H1 (cell line): ENCODE measurements at places on chromosomes 2 and 18. TPM values are rescaled to one million over a fixed set of nuclear protein-coding genes. Genes with fewer than 3 reads are reported as not detected.

GPR45 gene
- not detected in 2 replicates for total RNA-seq

DTYMK gene
- 69.9 and 70.5 TPM in 2 replicates for total RNA-seq

PLGLB1 gene
- total RNA-seq, result 0.54 TPM in 1 of 2 replicates, not detected in the other

ITGA6 gene
- total RNA-seq, result 117 and 118 TPM in 2 replicates

GRCh38 chr18:9855681-9856080 lies 30.1 kb upstream of the TXNDC2 start:
- DNase-seq, result no peak
- peaks cover 6% of the 10 kb centered on the region for H3K4me1 ChIP-seq
- no peaks in the 10 kb centered on the region for H3K27me3 ChIP-seq
- no peaks in the 10 kb centered on the region for H3K36me3 ChIP-seq
- no peak overlapping the region for H3K4me3 ChIP-seq

GRCh38 chr2:15331787-15332186 lies 229.3 kb downstream of the NBAS start:
- no peak overlapping the region for H3K4me3 ChIP-seq
- no peaks in the 10 kb centered on the region for H3K27me3 ChIP-seq
- H3K27ac ChIP-seq, result no peak overlapping the region
- peaks cover 2% of the 10 kb centered on the region; the same call in 1 of the 2 replicates for H3K4me1 ChIP-seq
- no peaks in the 10 kb centered on the region for H3K36me3 ChIP-seq

EGR4 gene
- 0.20 TPM in 1 of 2 replicates, not detected in the other for total RNA-seq

SLC30A3 gene
- 15.2 and 16.1 TPM in 2 replicates for total RNA-seq
